ENCODE measurements at places on chromosomes 4 and X. TPM values are rescaled to one million over a fixed set of nuclear protein-coding genes. Genes with fewer than 3 reads are reported as not detected.

Gene ZNF718
- 2.7 TPM for polyA plus RNA-seq

Gene BST1
- 24.3 TPM for polyA plus RNA-seq

Gene VGLL1
- not detected for polyA plus RNA-seq

- no peak for DNase-seq
These were observed 11.9 kb upstream of the NSUN7 start for GRCh38 chr4:40737879-40738278.

DNA sequence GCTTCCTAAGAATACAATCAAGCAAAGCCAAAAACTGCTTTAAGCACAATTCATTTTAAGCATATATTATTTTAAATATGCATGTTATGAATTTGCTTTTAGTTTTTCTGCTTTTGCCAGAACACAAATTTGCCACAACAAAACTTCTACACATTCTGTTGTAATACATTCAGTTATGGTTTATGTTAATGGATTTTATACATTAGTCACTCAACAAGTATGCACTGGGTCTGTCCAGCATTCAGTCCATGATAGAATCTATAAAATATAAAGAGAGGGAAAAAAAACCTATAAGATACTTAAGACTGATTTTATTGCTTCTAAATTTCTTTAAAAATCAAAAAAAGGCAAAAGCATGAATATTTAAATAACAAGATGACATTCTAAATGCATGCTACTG lies 22.2 kb downstream of the IQCM start:
- peak; percentile 12 for DNase-seq

- no peak for DNase-seq
These were observed 42.0 kb downstream of the NEUROG2 start for GRCh38 chr4:112473985-112474384.

GRCh38 chr4:2290974-2291704 lies 29.2 kb upstream of the MXD4 start:
- DNase-seq = no peak

GRCh38 chr4:72969976-72970375 lies 99.5 kb downstream of the COX18 start:
- peak; percentile 14 for DNase-seq

GRCh38 chrX:37993837-37994619 lies 12.3 kb upstream of the SYTL5 start:
- DNase-seq = no peak
